ENCODE measurements at places on chromosomes 11 and 22. TPM values are rescaled to one million over a fixed set of nuclear protein-coding genes. Genes with fewer than 3 reads are reported as not detected.

NTM gene
- 224 TPM for total RNA-seq

TSSC4 gene
- total RNA-seq, result 24.2 TPM

FAM181B gene
- total RNA-seq, result 17.8 TPM

GGTLC3 gene
- not detected for total RNA-seq

JAM3 gene
- total RNA-seq, result 44.8 TPM

CDC45 gene
- 1.8 TPM for total RNA-seq

P2RY6 gene
- 0.92 TPM for total RNA-seq

OR5B12 gene
- not detected for total RNA-seq

HIKESHI gene
- total RNA-seq, result 56.5 TPM

APOBEC3B gene
- total RNA-seq, result not detected

TRIM48 gene
- total RNA-seq, result not detected

SH3BP1 gene
- 0.92 TPM for total RNA-seq

KLHL35 gene
- 23.8 TPM for total RNA-seq

DEUP1 gene
- total RNA-seq, result 1.8 TPM

Measured in diencephalon (tissue), 1 donor.